Activated CD4-positive, CD25-positive, alpha-beta regulatory T cell treated with anti-CD3 and anti-CD28 coated beads, Interleukin-2, amount 50 U/mL, for 16 hours (primary cell): ENCODE measurements at places on chromosomes 16 and 17.
A peak's percentile ranks its signal among the peaks of the same experiment; 100 is the strongest.

- no peak for DNase-seq
Measured at GRCh38 chr16:27514806-27515205, 34.9 kb downstream of the GTF3C1 start.

GRCh38 chr16:65787921-65788320 is 578.6 kb upstream of the CDH5 start:
- no peak for DNase-seq

DNA sequence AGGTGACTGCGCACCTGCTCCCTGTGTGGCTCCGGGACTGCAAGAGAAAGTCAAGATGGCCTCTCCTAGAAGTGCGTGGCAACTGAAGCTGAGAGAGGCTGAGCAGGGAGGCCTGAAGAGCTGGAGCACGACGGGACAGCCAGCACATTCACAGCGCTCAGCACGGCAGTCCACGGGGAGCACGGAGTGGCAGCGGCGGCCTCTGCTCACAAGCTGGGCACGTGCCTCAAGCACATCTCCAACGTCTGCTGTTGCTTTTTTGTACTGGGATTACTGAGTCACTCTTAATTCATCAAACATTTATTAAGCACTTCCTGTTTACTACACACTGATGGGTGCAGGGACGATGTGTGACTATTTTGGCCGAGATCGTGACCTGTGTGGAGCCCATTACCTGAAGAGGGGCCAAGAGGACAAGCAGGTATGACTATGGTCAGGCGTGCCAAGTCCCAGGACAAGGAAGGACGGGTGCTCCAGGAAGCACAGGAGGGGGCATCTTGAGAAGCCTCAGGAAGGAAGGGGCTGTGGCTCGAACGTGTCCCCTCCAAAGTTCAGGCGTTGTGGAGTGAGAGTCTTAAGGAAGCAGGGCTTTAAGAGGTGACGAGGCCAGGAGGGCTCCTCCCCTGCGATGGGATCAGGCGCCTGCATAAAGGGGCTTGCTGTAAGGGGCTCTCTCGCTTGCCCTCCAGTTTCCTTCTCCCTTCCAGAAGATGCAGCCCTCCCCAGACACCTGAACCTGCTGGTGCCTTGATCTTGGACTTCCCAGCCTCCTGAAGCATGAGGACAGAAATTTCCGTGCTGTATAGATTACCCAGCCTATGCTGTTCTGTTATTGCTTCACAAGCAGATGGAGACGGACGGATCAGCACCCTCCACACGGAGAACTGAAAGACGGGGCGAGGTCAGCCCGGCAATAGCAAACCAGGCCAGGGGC is 105.8 kb downstream of the ADCY9 start:
- no peak for DNase-seq

DNA sequence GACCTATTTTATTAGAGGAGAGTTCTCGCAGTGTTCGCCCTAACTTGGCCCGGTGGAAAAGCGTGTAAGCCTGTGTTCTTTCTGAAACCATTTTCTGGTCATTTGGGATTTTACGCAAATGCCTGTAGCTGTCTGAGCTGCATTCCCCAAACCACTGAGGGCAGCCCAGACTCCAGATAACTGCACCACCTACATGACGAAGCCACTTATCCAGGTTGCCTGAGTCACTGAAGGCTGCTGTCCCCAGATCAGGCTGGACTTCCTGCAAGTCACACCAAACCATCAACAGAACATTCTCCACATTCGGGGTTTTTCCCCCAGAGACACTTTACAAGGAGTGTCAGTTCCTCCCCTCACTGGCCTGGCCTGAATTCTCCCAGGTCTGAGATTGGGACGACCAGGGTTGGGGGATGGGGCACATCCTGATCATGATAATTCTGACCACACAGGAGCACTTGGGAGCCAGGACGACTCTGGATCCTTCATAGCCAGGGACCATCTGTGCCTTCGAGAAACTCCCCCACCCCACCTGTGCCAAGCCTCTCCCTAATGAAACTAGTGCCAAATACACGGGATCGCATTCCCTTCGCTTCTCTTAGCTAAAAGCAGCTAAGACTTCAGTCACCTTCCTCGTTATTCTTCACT is 2.3 kb downstream of the RPRML start:
- DNase-seq: no peak

DNA sequence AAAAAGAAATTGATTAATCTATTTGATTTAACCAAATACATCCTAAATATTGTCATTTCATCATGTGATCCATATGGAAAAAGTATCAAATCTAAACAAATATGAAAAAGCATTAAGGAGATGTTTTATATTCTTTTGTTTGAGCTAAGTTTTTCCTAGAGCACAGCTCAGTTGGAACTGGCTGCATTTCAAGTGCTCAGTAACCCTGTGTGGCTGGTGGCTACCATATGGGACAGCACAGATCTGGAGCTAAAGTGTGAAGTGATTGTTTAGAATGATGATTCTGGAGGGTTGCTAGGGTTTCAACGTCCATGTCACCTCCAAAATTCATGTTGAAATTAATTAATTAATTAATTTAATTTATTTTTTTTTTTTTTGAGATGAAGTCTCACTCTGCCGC is 137.5 kb downstream of the XYLT1 start:
- DNase-seq: no peak

- no peak for DNase-seq
Measured at GRCh38 chr17:28381141-28381825, 9.8 kb downstream of the SARM1 start.

DNA sequence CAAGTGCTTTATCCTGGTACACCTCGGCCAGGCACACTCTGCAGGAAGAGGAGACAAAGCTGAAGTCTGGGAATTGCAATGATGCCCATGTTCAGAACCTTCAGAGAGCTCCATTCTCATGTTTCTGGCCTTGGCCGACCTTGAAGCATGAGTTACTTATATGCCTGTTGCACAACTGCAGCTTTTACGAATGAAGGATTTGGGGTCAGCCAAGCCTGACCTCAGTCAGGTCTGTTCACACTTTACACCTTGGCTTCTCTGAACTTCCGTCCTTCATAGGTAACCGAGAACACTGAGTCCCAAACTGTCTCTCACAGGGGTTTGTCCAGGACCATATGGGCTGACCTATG is 66.7 kb downstream of the GTF3C1 start:
- DNase-seq: no peak

DNA sequence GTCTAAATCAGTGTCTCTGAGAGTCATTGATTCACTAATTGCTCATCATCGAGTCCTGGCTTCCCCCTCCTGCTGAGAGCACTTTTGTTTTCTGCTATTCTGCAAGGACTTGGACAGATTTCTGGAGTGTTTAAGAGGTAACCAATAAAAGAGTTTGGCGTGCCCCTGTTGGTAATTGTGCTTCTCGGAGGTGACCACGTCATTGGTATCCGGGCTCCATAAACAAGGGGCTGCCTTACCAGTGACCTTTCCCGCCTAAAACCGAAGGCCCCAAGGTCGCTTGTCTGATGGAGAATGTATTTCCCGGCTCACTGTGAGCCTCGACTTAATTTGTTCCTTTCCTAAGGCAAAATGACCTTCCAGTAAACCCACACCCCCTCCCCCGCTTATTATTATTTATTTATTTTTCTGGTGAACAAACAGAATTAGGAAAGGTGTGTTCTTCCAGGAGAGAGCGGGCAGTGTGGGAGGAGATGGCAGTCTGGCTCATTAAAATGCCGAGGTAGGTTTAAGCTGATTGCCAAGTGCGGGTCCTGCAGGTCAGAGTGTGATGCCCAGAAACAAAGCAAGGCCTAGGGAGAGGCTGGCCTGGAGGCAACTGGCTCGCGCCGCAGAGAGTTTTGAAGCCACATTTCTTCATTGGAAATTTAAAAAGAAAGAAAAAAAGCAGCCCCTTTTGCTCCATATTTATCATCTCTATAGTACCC is 30.2 kb downstream of the MSI2 start:
- DNase-seq: no peak

DNA sequence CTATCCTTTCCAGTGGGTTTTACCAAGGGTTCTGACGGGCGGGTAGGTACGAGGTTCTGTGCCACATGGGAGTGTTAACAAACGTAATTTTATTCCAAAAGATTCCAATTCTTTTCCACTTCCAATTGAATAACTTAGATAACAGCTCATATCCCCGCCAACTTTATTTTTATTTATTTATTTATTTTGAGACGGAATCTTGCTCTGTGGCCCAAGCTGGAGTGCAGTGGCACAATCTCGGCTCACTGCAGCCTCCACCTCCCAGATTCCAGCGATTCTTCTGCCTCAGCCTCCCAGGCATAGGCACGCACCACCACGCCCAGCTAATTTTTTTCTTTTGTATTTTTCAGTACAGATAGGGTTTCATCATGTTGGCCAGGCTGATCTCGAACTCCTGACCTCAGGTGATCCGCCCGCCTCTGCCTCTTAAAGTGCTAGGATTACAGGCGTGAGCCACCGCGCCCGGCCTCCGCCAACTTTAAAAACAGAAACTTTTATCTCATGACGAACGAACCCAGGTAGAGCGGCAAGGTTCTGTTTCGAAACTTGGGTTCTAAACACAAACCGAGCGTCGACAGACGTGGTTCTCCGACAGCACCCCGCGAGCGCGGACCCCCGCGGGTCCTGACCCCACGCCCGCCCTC is 613 bp downstream of the ECI1 start:
- no peak for DNase-seq

GRCh38 chr17:48505788-48506187 is 25.0 kb downstream of the HOXB1 start:
- no peak for DNase-seq

- DNase-seq: no peak
Measured at GRCh38 chr17:6713130-6713917, at the start of gene SLC13A5. SLC13A5 (minus strand) TSS chr17:6713369; CDS start chr17:6713333, 36 bp downstream.

- DNase-seq: no peak
Measured at GRCh38 chr17:79465681-79466025, 145.2 kb downstream of the RBFOX3 start.

DNA sequence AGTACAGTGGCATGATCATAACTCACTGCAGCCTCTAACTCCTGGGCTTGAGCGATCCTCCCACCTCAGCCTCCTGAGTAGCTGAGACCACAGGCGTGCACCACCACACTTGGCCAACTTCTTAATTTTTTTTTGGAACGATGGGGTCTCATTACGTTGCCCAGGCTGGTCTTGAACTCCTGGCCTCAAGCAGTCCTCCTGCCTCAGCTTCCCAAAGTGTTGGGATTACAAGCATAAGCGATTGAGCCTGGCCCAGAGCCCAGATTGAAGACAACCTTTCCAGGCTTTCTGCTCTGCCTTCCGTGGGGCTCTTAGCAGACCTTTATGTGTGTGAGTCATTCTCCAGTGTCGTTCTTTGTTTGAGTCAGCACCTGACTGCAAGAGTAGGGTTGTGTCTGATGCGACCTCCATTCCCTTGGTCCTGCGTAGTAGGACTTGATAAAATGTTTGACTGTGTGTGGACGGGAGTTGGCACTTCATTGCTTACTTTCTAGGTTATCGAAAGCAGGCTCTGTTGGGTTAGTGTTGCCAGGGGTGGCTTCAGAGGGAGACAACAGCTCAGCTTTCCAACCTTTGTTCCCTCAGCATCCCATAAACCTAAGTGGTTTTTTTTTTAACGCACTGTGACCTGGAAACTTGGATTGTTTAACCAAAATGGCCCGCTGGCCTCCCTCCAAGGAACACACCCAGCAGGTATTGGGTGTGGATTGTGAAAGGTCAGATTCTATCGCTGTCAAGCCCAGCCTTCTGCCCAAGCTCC is 26.4 kb downstream of the EEF2K start:
- no peak for DNase-seq

GRCh38 chr17:81154961-81155360 is 10.3 kb upstream of the PVALEF start:
- no peak for DNase-seq

DNA sequence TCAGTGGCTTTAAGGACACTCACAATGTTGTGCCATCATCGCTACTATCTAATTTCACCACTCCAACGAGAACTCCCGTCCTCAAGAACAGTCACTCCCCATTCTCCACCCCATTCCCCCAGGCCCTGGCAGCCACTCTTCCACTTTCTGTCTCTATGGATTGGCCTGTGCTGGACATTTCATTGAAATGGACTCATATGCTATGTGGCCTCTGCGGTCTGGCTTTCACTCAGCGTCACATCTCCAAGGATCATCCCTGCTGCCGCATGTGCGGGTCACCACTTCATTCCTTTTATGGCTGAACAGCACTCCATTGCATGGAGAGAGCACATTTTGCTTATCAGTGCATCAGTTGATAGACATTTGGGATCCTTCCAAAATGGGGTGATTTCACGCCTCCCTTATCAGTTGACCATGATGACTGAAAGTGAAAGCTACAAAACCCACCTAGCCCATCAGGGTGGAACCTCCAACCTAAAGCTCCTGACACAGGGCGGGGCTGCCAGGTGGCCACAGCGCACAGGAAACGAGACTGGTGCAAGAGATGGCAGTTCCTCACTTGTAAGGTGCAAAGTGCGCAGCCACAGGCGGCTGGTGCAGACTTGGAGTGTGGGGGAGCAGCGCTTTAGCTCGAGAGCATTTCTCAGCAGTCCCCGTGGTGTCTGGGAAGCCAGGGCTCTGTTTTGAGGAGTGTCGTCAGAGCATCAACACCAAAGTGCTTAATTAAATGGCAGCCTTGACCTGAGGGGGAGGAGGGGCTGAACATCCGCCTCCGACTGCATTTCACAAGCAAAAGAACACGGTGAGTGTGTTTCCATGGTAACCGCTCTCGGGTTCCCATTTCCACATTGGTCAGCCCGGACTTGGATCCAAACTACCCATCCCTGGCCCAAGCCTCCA is 23.8 kb downstream of the COTL1 start:
- DNase-seq: peak; percentile 48

DNA sequence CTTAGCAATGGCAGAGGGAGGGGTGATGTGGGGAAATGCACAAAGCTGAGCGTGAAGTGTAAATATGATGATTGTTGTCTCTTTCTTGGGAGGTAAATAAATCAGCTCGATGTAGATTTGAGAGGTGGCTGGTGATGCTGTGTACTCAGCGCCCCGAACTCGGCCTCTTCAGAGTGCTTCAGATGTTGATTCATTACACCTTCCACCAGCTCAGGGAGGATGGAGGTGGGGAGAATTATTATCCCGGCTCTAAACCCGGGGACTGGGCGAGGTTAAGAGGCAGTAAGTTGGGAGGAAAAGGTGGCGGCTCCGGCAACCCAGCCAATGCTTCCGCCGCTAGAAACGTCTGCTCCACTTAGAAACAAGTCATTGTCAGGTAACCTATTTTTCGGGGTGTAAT is 86.5 kb downstream of the RPA1 start:
- no peak for DNase-seq

GRCh38 chr16:80704751-80705505 is 99.5 kb downstream of the CDYL2 start:
- DNase-seq: no peak

DNA sequence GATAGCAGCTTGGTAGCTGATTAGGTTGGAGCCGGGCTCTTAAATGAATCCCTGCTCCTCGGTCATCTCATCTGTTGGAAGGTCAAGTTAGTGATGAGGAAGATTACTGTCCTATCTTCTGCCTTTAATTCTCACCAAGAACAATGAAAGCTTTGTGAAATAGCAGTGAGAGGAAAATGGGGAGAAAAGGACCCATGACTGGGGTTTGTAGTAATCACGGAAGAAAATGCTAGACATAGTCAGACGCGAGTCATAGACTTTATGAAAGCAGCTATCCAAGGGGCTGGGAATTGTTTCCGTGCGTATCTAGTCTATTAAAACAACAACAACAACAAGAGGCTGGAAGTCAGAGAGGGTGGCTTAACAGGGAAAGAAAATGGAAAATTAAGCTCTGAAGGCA is 18.3 kb downstream of the PIK3R5 start:
- no peak for DNase-seq

- DNase-seq: no peak
Measured at GRCh38 chr17:71757956-71758355, 362.9 kb upstream of the SOX9 start.
